NCI-H1105 (cell line): ENCODE measurements at places on chromosomes 2 and 18.
A peak's percentile ranks its signal among the peaks of the same experiment; 100 is the strongest.

DNA sequence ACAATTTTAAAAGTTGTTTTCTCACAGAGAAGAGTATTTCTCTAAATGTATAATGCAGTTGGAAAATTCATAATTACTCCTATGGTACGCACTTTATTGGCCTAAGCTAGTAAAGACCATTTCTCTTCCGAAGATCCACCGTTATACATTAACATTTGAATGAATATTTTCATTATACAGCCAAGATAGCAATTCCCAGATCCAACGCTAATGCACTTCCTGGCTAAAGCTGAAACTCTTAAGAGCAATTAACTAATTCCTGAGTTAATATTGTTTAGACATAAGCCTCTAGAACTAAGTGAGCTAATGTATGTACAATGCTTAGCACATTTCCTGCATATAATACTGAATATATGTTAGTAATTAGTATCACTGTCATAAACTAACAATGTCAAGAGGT is 56.2 kb downstream of the PDK1 start:
- peak; percentile 60 for DNase-seq

DNA sequence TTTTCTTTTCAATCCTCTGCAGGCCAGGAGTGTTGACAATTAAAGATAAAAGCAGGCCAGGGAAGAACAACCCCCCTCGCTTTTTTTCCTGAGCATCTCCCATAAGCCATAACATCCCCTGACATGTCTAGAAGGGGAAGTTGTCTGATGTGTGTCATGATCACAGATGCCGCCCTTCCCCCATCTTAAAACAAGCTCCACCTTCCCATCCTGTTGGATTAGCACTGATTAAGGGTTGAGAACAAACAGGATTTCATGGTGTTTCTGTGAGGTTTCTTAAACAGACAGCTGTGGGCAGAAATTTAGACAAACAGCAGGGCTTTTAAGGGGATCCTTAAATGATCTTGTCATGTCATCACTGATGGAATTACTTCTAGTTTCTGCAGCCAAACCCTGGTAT is 59.4 kb upstream of the UPP2 start:
- no peak for DNase-seq

DNA sequence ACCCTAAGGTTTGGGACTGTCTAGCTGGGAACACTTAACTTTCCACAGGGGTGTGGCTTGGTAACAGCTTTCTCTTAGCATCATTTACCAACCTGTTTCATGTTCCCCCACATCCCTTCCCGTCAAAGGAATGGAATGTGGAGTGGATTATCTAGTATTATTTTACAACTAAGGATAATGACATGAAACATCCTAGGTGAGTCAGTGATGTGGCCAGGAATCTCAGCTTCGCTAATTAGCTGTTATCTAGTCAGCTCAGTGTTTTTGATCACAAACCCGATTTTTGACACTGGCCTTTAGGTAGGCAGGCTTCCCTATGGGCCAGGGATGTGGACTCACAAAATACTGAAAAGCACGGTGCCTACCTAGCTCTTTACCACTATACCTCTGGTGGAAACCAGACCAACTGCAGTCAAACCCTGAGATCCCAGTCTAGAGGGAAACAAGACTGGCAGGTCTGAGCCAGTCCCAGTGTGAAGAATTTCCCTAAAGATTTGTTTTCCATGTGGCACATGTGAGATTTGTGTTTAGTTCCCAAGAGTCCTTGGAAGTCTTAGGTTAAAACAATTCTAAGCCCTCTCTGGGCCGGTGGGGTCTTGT is 2.8 kb upstream of the NRP2 start:
- DNase-seq: no peak

GRCh38 chr2:227415538-227416424 is 28.0 kb upstream of the SCYGR1 start:
- DNase-seq: no peak
